ENCODE measurements at places on chromosomes 5 and 9. TPM values are rescaled to one million over a fixed set of nuclear protein-coding genes. Genes with fewer than 3 reads are reported as not detected.

Gene GLRA1
- total RNA-seq, result not detected

Gene CAMK2A
- 0.36 TPM for total RNA-seq

DNA sequence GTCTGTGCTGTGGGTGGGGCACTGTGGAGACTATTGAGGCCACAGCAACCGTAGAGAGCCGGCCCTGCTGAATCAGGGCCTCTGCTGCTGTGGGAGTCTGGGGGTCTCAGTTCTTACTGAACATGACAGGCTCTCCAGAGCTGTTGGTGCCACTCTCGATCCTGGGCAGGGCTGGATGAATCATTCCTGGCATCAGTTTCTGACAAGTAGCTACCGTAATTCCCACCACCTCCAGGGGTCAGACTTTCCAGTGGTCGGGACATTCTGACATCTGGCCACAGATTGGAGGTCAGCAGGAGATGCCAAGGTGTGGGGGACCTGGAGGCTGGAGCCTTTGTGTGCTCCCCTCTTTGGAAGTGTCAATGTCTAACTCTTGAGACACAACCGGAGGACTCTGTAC lies 188.4 kb downstream of the IRX2 start:
- no peaks in the 10 kb centered on the region for H3K27me3 ChIP-seq
- H3K4me3 ChIP-seq, result no peak overlapping the region
- H3K27ac ChIP-seq, result no peak overlapping the region

DNA sequence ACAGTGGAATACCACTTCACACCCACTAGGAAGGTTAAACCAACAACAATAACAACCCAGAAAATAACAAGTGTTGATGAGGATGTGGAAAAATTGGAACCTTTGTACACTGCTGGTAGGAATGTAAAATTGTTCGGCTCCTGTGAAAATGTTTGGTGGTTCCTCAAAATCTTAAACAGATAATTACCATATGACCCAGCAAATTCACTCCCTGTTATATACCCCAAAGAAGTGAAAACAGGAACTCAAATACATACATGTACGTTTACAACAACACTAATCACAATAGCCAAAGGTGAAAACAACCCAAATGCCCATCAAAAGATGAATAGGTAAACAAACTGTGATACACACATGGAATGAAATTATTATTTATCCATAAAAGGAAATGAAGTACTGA lies 178.5 kb upstream of the PHYKPL start:
- no peak overlapping the region for H3K27ac ChIP-seq
- no peaks in the 10 kb centered on the region for H3K36me3 ChIP-seq
- H3K4me3 ChIP-seq, result no peak overlapping the region
- no peaks in the 10 kb centered on the region for H3K27me3 ChIP-seq

GRCh38 chr5:97666783-97667182 lies 483.7 kb upstream of the RIOK2 start:
- no peaks in the 10 kb centered on the region for H3K27me3 ChIP-seq
- H3K4me3 ChIP-seq, result no peak overlapping the region
- no peak for DNase-seq
- no peak overlapping the region for H3K27ac ChIP-seq

GRCh38 chr9:134169724-134170401 lies 5.5 kb upstream of the RNU6ATAC start:
- no peaks in the 10 kb centered on the region for H3K4me1 ChIP-seq
- H3K27ac ChIP-seq, result no peak overlapping the region
- DNase-seq, result no peak

- H3K4me3 ChIP-seq, result no peak overlapping the region
- no peaks in the 10 kb centered on the region for H3K4me1 ChIP-seq
- no peaks in the 10 kb centered on the region for H3K36me3 ChIP-seq
- H3K27me3 ChIP-seq, result no peaks in the 10 kb centered on the region
- DNase-seq, result no peak
These were observed 114.1 kb downstream of the GABBR2 start for GRCh38 chr9:98594546-98595160.

Gene MCC
- total RNA-seq, result 20.0 TPM

Gene LRRC19
- not detected for total RNA-seq
